Naive B cell (primary cell): ENCODE measurements at places on chromosomes 3 and 15.

DNA sequence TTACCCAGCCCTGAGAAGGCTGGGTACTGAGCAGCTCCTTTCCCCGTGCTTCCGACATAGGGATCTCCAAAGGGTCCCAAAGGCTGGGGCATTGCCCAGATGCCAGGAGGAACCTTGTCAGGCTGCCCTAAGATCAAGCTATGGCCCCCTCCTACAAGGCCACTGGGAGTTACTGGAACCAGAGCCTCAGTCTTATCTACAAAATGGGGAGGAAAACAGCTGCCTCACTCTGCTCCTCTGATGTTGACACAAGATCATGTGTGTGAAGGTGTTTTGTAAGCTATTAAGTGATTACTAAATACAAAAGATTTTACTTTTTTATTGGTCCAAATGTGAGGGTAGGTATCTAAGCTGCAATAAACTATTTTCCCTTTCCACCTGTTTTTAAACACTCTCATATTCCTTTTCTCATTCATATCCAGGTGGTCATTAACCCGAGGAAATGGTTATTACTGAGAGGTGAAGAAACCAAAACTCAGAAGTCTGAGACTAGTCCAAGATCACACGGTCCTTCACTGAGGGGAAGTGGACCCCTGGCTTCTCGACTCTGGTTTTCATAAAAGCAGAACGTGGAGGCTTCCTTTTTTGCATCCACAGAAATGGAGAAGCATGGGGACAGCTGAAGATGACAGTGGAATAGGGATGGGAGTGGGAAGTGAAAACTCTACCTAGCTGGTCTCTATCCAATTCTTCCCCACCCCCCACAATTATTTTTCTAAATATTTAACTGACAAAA lies 1.7 kb downstream of the ARPIN start:
- no peak for DNase-seq

GRCh38 chr3:3825035-3825434 lies 25.8 kb downstream of the LRRN1 start:
- no peak for DNase-seq

DNA sequence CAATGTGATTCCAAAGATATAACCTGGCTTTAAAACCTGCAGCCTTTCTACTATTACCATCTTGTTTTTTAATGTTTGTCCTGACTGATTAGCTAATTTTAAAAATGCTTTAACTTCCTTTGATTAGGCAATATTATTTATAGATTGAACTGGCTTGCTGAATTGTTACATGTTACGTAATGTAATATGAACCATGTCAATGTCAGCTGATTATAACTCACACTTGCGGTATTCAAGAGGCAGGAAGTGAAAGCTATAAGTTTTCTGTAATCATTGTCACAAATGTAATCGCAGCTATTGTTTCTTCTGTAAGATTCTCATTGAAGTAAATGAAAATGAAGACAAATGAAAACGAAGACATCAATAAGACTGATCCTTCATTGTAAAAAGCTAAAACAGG lies 146.8 kb downstream of the ROBO2 start:
- no peak for DNase-seq

DNA sequence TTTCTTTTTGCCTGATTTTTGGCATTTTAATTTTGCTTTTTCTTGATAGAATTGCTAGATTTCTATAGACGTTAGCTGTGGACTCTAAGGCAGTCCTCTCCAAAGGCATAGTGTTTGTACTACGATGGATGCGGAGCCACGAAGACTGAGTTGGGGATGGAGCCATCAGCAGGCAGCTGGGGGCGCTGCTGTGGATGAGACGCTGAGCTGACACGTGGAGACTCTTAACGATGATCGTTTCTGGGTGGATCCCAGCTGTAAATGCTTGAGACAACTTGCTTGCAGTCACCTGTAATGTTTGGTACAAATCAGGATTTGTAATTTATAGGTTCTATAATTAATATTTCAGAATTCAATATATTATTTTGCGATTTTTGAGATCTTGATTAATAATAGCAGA lies 13.3 kb upstream of the PPP1R2 start:
- DNase-seq, result no peak

DNA sequence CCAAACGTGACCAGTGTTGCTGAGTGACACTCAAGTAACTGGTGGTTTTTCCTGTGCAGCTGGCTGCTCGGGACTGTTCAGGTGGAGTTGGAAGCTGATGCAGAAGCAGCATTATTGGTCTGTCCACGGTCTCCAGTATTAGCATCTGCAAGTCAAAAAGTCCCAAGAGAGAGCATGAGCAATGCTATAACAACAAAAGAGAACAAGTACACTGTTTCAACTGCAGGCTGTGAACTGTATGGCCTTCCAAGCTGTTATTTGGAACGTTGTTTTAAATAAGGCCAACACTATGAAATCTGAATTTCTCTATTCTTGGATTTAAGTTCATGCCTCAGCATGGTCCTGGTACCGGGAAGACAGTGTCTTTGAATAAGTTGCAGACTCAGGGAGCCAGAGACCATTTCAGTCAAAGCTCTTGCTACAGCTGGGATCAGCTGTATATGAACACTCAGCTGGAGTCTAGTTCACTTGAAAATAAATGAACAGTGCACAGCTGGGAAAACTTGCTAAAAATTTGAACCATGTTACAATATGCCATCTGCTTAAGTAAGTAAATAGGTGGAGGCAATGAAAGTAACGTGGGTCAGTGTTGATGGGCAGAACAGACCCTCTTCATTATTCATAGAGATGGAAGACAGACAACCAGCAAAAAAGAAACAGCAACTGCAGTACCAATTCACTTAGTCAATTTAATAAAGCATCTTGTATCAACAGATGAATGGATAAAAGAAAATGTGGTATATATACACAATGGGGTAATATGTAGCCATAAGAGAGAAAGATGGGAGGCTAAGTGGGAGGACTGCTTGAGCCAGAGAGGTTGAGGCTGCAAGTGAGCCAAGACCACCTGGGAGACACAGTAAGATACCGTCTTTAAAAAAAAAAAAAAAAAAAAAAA lies 45.1 kb downstream of the NR1I2 start:
- DNase-seq, result no peak

- no peak for DNase-seq
Observed at GRCh38 chr3:143139762-143140161, 20.2 kb downstream of the CHST2 start.

DNA sequence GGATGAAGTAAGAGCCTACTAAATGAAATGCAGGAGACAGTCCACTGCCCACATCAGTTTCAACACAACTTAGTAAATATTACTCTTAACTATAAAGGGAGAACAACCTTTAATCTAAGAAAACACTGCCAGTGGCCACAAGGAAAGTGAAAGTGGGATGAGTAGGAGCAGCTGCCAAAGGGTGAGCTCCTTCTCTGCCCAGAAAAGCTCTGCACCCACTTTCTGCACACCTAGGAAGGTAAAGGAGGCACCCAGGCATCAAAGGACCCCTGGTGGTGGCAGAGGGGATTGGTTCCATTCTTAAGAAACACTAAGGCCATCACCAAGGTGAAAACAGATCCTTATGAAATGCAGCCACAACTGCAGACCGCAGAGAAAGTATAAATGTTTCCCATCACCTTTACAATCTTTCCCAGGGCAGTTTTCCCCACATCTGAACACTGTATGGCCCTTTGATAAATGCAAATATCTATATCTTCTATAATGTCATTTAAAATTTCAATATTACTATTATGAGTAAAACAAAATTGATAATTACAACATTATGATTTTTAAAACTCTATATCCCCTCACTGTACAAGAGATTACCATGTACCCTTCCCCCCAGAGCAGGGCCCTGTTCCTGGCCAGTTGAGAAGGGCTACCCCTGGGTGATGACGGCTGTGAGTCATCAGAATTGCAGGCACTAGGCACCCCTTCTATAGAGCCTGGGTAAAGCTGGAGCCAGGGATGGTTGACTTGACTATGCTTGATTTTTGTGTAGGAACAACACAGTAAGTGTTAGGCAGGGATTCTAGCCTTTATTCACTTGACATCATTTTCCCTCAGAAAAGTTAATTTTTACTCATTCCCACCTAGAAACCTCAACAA lies 92.0 kb downstream of the SNRK start:
- DNase-seq, result peak; percentile 56

GRCh38 chr15:87942316-87942715 lies 314.2 kb downstream of the NTRK3 start:
- no peak for DNase-seq

DNA sequence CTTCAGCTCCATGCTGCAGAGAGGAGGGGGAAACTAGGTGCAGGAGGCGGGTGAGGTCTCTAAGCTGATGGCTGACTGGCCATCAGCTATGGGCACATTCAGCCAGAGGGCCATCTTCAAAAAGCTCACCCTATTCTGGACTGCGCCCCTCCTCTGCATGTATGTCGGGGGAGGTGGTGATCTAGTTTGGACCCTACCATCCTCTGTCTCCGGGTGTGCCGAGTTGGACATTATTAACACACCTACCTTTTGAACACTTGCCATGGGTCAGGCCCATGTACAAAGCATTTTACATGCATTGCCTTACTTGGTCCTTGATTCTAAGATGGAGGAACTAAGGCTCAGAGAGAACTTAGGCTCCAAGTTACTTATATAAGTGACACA lies 1.4 kb downstream of the NISCH start:
- DNase-seq, result no peak

GRCh38 chr3:6965881-6966280 lies 105.0 kb downstream of the GRM7 start:
- DNase-seq, result no peak

DNA sequence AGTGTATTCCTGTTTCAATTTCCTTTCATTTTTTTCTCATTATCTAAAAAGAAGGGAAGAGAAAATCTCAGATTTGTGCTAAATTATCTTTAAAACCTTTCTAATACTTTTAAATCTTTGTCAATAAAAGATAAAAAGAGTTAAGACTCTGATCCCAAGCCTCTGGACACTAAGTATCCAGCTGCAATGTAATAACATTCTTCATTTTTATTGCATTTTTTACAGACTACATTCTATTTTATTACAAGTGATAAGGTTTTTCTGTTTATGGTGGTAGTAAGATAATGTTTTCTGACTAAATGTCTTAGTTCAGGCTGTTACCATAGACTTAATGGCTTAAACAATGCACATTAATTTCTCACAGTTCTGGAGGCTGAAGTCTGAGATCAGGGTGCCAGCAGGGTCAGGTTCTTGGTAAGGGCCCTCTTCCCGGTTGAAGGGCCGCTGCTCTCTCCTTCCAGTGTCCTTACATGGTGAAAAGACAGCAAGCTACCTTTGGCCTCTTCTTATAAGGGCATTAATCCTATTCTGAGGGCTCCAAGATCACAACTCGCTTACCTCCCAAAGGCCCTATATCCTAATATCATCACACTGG lies 19.7 kb downstream of the KCNAB1 start:
- no peak for DNase-seq

DNA sequence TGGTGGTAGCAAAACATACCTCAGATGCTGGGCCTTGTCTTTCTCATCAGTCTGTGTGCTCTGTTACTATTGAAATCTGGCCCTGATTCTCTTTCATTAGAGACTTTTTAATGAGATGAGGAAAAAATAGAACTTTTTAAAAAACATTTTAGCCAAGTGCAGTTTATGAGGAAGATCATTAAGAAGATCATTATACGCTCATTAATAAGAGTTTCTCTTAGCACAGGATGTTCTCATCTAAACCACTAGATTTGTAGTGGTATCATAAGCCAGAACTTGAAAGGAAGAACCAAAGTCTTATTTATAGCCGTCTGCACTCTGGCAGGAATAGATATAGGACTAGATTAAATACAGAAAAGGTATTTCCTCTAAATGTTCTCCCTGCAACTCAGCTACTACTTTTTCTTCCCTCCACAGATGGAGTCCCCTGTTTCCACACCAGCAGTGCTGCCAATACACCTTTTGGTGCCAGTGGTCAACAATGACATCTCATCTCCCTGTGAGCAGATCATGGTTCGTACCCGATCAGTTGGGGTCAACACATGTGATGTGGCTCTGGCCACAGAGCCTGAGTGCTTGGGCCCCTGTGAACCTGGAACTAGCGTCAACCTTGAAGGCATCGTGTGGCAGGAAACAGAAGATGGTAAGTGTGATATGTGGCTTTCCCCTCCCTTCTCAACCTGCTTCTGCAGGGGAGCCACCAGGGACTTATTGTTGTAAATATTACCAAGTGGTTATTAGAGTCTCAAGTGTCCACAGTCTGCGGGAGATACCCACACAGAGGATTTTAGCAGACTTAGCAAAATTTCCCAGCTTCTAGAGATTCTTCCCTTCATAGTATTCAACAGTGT lies 152.8 kb downstream of the RBPMS2 start:
- DNase-seq, result peak; percentile 24

- DNase-seq, result no peak
Observed at GRCh38 chr3:132730891-132731580, 8.8 kb upstream of the NPHP3 start.
